ENCODE measurements at places on chromosomes 2 and 18. TPM values are rescaled to one million over a fixed set of nuclear protein-coding genes. Genes with fewer than 3 reads are reported as not detected.

Gene KCNF1
- total RNA-seq = 3.6 TPM

Gene CFAP221
- not detected for total RNA-seq

Gene ESPNL
- not detected for total RNA-seq

Gene DSC3
- under 0.01 TPM for total RNA-seq

Gene UGT1A4
- not detected for total RNA-seq

Gene PCARE
- not detected for total RNA-seq

Gene FABP1
- total RNA-seq = not detected

Gene FBXO36
- 1.2 TPM for total RNA-seq

Gene FMNL2
- total RNA-seq = 29.0 TPM

Gene SLC9A2
- not detected for total RNA-seq

Gene AGXT
- total RNA-seq = not detected

Gene TWIST2
- 0.38 TPM for total RNA-seq

Gene ANKAR
- total RNA-seq = 4.6 TPM

Gene EPC2
- total RNA-seq = 13.6 TPM

Gene TRAF3IP1
- total RNA-seq = 6.8 TPM

Gene ALKAL2
- total RNA-seq = not detected

Gene IL1F10
- not detected for total RNA-seq

Gene GLB1L
- total RNA-seq = 4.7 TPM

Gene SERPINB4
- 0.13 TPM for total RNA-seq

Gene SERPINB11
- not detected for total RNA-seq

Gene TSGA10
- 1.7 TPM for total RNA-seq

Gene SERPINB2
- not detected for total RNA-seq

Gene DUSP11
- 21.7 TPM for total RNA-seq

Gene STON1
- 2.1 TPM for total RNA-seq

Gene OTOS
- total RNA-seq = not detected

Gene VIL1
- total RNA-seq = not detected

Gene SH3BP4
- 16.0 TPM for total RNA-seq

Gene ANTXR1
- under 0.01 TPM for total RNA-seq

Gene NRP2
- total RNA-seq = 160 TPM

Gene TLX2
- not detected for total RNA-seq

Gene FIGN
- total RNA-seq = under 0.01 TPM

Gene CNGA3
- total RNA-seq = not detected

Gene UPP2
- total RNA-seq = not detected

Gene IL36B
- not detected for total RNA-seq

Gene SCN2A
- under 0.01 TPM for total RNA-seq

Gene NAT8
- not detected for total RNA-seq

Gene KCNIP3
- total RNA-seq = 0.13 TPM

Gene DSG1
- total RNA-seq = not detected

Gene CDK5R2
- not detected for total RNA-seq
